Activated CD4-positive, alpha-beta T cell treated with anti-CD3 and anti-CD28 coated beads for 1 hour (primary cell): ENCODE measurements at places on chromosomes 1 and 21.

DNA sequence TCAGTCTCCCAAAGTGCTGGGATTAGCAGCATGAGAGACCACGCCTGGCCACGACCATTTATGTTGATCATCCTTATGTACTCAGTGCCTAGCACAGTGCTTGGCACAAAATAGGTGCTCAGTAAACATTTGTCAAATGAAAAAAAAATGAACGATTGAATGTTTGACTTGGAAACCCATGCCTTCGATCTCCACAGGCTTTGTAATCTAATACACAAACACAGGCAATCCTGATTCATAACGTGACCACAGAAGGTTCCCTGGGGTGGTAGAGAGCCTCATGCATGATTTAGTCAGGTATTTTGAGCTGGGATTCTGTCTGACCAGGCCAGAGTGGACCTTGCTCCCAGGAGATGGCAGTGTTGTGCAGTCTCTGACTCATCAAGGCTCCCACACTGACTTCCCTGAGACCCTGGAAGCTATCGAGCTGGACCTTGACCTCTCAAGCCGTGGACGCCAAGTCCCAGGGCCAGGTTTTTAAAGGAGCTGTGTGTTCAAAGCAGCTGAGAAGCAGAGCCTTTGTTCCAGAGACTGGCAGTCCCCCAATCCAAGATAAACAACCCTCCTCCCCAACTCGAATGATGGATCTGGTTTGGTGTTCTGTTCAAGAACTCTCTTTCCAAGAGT lies 81.1 kb downstream of the PGM1 start:
- no peak for DNase-seq

DNA sequence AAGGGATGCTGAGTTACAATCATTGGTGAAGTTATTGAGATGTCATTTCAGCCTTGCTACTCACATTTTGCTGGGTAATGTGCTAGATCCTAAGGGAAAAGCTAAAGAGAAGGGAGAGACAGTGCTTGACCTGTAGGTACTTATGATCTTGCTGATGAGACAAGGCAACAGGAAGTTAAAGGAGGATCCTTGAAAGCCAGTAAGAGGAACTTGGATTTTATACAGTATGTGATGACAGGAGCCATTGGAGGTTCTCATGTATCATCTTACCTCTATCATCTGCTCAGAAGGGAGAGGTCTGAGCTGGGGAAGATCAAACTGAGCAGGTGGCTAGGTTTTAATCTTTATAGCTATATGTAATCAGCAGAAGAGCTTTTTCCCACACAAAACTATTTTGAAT lies 6.3 kb downstream of the APOBEC4 start:
- no peak for DNase-seq

DNA sequence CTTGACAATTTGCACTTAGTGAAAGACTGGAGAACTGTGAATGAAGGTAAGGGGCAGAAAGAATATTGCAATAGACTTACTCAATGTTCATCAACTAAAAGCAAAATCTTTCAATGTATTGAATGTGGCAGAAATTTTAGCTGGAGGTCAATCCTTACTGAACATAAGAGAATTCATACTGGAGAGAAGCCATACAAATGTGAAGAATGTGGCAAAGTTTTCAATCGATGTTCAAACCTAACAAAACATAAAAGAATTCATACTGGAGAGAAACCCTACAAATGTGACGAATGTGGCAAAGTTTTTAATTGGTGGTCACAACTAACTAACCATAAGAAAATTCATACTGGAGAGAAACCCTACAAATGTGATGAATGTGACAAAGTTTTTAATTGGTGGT lies 80.7 kb downstream of the JMJD4 start:
- no peak for DNase-seq

DNA sequence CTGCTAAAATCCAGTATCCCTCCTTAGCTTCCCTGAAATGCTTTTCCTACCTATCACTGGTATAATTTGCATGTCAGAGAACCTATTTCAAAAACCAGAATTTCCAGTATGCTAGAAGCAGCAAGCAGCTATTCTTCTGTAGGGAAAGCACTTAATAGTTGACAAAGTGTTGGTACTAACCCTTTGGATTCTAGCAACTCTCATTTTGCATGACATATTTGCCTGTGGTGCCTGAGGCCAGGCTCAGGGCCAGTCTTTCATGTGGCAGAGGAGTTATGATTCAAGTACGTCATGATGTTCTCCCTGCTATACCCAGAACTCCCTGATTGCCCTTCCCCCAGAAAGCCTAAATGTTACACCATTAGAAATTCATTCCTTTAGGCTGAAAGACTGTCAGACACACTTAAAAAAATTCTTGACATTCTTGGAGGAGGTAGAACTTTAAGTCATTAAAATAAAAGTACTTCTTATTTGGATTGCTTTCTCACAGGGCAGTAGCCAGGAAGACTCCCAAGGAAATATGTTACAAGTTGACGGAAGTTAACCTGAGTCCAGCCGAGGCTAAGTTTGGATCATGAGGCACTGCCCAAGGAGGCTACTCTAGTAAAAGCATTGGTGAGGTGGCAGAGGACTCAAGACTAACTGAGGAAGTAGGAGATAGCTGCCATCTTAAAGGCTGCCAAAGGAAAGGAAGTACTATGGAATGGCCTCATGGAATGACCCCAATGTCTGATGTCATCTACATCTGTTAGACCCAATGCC lies 298.4 kb upstream of the SPAG17 start:
- DNase-seq, result no peak
